ENCODE measurements at places on chromosomes 2 and 18. TPM values are rescaled to one million over a fixed set of nuclear protein-coding genes. Genes with fewer than 3 reads are reported as not detected.

GRCh38 chr2:96393989-96394761 is 58.6 kb downstream of the NCAPH start:
- no peak overlapping the region for H3K4me3 ChIP-seq
- no peaks in the 10 kb centered on the region for H3K36me3 ChIP-seq

GRCh38 chr18:24770311-24771024 is 310.0 kb downstream of the HRH4 start:
- H3K4me1 ChIP-seq: no peaks in the 10 kb centered on the region
- H3K4me3 ChIP-seq: no peak overlapping the region
- H3K36me3 ChIP-seq: no peaks in the 10 kb centered on the region
- no peak for DNase-seq

GRCh38 chr2:30653847-30654246 is 153.4 kb downstream of the CAPN13 start:
- H3K4me3 ChIP-seq: no peak overlapping the region
- H3K27me3 ChIP-seq: no peaks in the 10 kb centered on the region
- no peak overlapping the region for H3K27ac ChIP-seq
- no peaks in the 10 kb centered on the region for H3K4me1 ChIP-seq

GRCh38 chr2:162106146-162106551 is 32.1 kb upstream of the DPP4 start:
- DNase-seq: no peak
- H3K27ac ChIP-seq: no peak overlapping the region
- H3K27me3 ChIP-seq: no peaks in the 10 kb centered on the region
- no peak overlapping the region for H3K4me3 ChIP-seq
- no peaks in the 10 kb centered on the region for H3K36me3 ChIP-seq

GRCh38 chr2:209391776-209392401 is 32.0 kb upstream of the MAP2 start:
- H3K4me3 ChIP-seq: no peak overlapping the region
- no peak overlapping the region for H3K27ac ChIP-seq
- no peaks in the 10 kb centered on the region for H3K36me3 ChIP-seq
- no peaks in the 10 kb centered on the region for H3K27me3 ChIP-seq
- DNase-seq: no peak
- H3K4me1 ChIP-seq: peaks cover 3% of the 10 kb centered on the region

GRCh38 chr2:20317197-20317596 is 33.4 kb downstream of the PUM2 start:
- H3K4me1 ChIP-seq: no peaks in the 10 kb centered on the region
- H3K4me3 ChIP-seq: no peak overlapping the region
- DNase-seq: no peak
- no peaks in the 10 kb centered on the region for H3K27me3 ChIP-seq
- H3K36me3 ChIP-seq: peaks cover 5% of the 10 kb centered on the region

DNA sequence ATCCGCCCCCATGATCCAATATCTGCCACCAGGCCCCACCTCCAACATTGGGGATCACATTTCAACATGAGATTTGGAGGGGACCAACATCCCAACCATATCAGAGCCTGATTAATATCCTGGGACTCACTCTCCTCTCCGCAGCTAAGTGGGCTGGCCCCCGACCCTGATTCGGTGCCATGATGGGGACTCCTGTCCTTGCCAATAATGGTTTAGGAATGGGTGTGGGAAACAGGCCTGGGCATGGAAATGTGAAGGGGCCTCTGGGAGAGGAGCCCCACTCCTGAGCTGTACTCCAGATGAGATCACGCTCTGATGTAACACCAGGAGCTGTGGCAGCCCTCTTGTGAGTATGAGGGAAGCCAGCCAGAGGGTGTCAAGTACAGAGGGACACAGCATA is 77.3 kb upstream of the SMAD7 start:
- H3K4me1 ChIP-seq: no peaks in the 10 kb centered on the region
- no peak overlapping the region for H3K27ac ChIP-seq
- DNase-seq: no peak
- H3K4me3 ChIP-seq: no peak overlapping the region

GRCh38 chr2:102284611-102285010 is 26.8 kb upstream of the IL1RL1 start:
- H3K4me3 ChIP-seq: no peak overlapping the region
- H3K27me3 ChIP-seq: no peaks in the 10 kb centered on the region
- H3K27ac ChIP-seq: no peak overlapping the region
- no peak for DNase-seq

- no peak for DNase-seq
- no peaks in the 10 kb centered on the region for H3K36me3 ChIP-seq
- no peaks in the 10 kb centered on the region for H3K27me3 ChIP-seq
- H3K4me3 ChIP-seq: no peak overlapping the region
- H3K27ac ChIP-seq: no peak overlapping the region
- no peaks in the 10 kb centered on the region for H3K4me1 ChIP-seq
Observed at GRCh38 chr2:9170458-9171130, 36.0 kb upstream of the ASAP2 start.

- no peaks in the 10 kb centered on the region for H3K27me3 ChIP-seq
- no peak overlapping the region for H3K27ac ChIP-seq
- peaks cover 5% of the 10 kb centered on the region for H3K4me1 ChIP-seq
- H3K4me3 ChIP-seq: no peak overlapping the region
- no peaks in the 10 kb centered on the region for H3K36me3 ChIP-seq
- peak; percentile 75 for DNase-seq
Observed at GRCh38 chr2:105812180-105813044, 67.7 kb downstream of the NCK2 start.

DNA sequence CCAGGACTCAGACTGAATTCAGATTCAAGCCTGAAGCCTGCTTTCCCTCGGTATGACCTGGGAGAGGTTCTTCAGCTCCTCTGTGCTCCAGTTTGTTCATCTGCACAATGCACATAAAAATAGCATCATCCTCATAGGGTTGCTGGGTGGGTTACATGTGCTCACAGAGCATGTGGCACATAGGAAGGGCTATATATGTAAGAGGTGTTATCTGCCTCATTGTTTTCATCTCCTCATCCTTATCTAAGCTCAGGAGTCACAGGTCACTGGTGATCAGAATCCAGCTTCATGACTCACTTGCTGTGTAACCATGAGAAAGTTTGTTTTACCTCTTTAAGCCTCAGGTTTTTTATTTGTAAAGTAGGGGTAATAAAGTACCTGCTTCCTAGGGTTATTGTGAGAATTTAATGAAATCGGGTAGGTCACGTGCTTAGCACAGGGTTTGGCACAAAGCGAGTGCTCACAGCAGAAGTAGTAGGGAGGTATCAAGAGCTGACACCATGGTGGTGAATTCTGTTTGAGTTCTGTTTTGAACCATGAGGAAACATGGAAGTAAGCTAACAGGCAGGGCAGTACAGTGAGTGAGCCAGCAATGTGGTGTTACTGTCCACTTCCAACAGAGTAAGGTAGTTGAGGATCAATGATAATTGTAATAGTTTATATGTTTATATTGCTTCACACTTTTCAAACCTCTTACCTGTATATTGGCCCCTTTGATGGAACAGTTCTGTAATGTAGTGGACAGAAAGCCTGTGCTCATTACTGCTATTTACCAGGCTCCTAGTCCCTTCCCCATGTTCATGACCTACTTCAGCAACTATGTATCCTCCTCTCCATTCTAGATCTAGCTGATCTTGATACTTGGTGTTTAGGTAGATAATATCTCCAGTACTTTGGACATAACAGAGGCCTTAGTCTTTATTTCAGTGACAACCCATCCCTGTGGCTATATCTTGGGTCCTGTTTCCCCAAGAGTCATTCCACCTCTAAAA is 141.4 kb upstream of the LTBP1 start:
- H3K4me1 ChIP-seq: no peaks in the 10 kb centered on the region
- H3K36me3 ChIP-seq: peaks cover 3% of the 10 kb centered on the region
- no peaks in the 10 kb centered on the region for H3K27me3 ChIP-seq
- no peak overlapping the region for H3K4me3 ChIP-seq
- no peak for DNase-seq

CPLX4 gene
- not detected for total RNA-seq

PJVK gene
- 8.4 TPM for total RNA-seq

COLEC12 gene
- 46.1 TPM for total RNA-seq

FOXI3 gene
- total RNA-seq: not detected

RAB6C gene
- 0.36 TPM for total RNA-seq

HRH4 gene
- 0.10 TPM for total RNA-seq

FBXO41 gene
- 4.7 TPM for total RNA-seq
